ENCODE measurements at places on chromosomes 6 and 20.

GRCh38 chr6:115969930-115970273, 90.8 kb downstream of the FRK start:
- no peak for DNase-seq

DNA sequence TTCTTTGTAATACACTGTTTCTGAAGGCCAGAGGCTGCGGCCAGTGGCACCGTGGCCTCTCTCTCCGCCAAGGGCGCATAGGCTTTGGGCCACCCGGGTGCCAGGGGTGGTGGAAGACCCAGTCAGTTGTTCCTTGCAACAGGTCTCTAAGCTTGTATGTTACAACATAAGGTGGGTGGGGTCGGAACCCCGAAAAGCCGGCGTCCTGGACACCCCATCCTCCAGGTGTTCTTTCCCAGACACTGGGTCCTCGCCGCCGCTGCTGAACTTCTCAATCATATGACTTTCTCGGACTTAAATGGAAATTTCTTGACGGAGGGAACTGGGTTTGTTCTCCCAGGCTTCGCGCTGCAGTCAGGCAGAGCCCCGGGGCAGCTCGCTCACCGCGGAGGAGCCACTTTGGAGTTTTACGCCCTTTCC, 983 bp upstream of the KCNQ5 start:
- DNase-seq = no peak

DNA sequence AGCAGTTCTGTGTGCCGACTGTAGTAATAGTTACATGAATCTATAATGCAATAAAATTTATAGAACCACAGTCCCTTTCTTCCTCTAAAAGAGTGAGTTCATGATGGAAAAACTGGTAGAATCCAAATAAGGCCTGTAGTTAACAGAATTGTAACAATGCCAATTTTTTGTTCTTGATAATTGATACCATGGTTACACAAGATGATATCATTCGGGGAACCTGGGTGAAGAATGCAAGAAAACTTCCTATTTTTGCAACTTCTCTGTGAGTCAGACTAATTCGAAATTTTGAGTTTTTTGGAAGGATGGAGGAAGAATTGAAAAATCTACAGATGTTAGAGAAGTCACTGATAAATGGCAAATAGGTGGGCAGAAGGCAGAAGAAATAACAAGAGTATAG, 381.8 kb downstream of the CDKAL1 start:
- no peak for DNase-seq

DNA sequence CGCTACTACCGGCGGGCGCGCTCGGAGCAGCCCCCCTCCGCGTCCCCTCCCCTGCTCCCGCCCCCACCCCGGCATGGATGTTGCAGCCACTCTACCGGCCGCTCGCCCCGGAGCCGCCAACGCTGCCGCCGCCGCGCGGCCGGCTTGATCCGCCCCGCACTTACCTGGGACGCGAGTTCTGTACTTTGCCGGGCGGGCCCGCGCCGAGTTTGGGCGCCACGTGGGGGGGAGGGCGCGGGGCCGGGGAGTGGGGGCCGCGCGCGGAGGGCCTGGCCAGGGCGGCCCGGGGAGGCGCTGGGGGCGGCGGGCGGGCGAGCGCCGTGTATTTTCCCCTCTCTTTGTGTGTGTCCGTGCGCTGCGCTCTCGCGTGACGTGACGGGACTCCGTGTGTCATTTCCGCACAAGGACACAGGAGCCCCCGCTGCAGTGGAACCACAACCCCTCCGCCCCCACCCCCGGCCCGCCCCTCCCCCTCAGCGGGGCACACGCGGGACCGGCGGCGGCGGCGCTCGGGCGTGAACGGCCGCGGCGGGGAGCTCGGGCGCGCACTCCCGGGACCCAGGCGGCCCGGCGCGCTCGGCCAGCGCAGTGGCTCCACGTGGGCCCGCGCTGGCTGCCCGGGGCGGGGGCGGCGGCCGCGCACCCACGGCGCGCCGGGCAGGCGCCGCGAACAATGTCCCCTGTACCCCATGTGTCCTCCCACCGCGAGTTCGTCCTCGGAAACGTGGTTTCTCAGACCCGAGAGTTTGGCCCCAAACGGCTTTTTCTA, at the start of gene BEND3:
Gene BEND3, minus strand, starts transcription at position 590 of the 769 bp plus-strand sequence. CDS start 16,230 bp downstream, outside the sequence.
- DNase-seq = no peak

GRCh38 chr20:57076152-57076652, 190.2 kb downstream of the BMP7 start:
- DNase-seq = no peak

DNA sequence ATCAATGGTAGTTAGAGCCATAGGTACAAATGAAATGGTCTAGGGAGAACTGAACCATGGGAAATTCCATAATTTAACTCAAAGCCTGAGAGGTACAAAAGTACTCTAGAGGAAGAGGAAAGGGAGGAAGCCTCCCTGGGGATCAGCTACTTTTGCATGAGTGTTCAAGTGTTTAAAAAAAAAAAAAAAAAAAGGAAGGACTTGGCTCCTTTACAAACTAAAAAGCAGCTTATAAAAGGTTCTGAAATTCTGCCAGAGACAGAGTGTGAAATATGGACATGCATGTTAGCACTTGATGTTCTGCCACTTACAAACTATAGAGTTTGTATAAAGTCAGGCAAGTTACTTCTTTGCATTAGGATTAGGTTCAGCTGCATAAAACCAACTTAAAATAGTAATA, 290.0 kb downstream of the TBC1D7 start:
- no peak for DNase-seq

GRCh38 chr20:19423900-19424620, 211.6 kb downstream of the SLC24A3 start:
- DNase-seq = no peak

DNA sequence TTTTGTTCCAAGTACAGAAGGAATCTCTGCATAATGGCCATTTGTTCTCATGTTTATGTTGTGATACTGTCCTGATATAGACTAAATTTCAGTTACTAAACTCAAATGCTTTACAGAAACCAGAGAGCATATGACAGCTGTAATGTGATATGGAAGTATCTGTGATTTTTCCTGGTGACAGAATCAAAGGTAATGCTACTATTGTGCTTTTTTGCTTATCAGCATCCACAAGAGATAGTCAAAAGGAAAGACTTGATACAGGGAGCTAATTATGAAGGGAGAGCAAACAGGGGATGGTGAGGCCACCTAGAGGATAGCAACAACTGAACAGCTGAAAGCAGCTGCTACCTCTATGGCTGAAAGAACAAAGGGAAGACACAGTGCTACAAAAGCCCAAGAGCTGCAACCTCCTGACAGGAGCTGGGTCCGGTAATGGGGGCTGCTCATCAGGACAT, 181.4 kb downstream of the PHF3 start:
- no peak for DNase-seq

DNA sequence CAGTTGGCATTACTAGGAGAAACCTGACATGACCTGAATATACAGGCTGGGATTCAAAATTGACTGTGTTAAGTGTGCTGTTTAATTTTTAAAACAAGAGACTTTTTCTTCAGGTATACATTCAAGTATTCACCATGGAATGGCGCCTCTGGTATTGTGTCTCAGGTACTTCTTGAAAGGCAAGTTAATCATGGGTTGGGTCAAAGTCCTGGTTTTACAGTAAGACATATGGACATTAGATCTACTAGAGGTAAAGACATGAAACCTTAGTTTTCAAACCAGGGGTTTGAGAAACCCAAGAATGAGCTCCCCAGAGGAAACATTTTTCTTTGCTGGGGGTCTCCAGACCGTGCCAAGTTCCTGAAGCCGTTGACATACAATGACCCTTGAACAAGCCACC, 232.4 kb downstream of the SAMD5 start:
- DNase-seq = no peak

GRCh38 chr6:241336-241865, 50.9 kb upstream of the DUSP22 start:
- no peak for DNase-seq

DNA sequence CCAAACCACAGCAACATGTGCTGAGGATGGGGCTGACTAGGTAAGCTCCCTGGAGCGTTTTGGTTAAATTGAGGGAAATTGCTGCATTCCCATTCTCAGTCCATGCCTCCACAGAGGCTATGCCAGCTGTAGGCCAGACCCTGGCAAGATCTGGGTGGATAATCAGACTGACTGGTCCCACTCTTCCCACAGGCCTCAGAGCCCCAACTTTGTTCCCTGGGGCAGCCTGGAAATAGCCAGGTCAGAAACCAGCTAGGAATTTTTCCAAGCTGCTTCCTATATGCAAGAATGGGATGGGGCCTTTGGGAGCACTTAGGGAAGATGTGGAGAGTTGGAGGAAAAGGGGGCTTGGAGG, 1.5 kb upstream of the VEGFA start:
- DNase-seq = no peak

DNA sequence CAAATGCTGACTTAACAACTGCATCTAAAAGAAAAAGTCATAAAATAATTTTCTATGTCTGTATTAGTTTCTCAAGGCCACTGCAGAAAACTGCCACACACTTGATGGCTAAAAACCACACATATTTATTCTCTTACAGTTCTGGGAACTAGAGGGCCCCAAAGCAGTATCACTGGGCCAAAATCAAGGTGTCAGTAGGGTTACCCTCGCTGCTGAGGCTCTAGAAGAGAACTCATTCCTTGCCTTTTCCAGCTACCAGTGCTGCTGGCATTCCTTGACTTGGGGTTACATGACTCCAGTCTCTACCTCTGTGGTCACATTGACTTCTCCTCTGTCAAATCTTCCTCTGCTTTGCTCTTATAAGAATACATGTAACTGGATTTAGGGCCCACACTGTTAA, 124.6 kb upstream of the THEMIS start:
- DNase-seq = no peak

- DNase-seq = no peak
These were observed 194.0 kb downstream of the EYA4 start for GRCh38 chr6:133435065-133435728.

DNA sequence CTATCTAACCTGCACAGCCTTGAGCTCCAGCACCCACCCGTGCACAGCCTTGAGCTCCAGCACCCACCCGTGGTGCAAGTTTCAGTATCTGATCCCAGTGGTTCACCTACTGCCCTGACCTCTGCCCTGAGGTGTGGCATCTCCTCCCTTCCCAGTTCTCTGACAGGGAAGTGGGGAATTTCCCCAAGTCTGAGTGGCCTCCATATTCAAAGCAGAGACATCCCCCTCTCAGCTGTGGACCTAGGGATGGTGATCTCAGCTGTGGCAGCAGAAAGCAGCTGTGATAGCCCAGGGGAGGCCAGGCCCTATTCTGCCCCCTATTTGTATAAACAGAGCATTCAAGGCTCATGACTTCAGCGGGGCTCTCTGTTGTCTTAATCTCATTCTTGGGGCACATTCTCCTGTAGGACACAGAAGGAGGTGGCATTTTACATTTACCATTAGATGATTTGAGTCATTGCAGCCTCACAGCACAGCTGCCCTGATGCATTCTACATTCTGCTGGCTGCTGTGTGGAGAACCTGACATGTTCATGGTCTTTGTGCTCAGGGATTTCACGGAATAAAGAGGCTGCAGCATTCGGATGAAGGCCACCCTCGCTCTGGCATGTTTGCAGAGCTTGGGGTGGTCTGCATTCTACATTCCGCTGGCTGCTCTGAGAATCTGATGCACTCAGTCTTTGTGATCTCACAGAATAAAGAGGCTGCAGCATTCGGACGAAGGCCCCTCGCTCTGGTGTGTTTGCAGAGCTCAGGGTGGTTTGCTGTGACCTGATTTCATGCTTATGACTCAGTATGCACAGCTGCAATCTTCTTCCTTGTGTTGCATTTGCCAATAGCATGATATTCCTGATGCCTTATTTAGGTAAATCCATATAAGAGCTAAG, 16.9 kb downstream of the GPR31 start:
- DNase-seq = no peak

DNA sequence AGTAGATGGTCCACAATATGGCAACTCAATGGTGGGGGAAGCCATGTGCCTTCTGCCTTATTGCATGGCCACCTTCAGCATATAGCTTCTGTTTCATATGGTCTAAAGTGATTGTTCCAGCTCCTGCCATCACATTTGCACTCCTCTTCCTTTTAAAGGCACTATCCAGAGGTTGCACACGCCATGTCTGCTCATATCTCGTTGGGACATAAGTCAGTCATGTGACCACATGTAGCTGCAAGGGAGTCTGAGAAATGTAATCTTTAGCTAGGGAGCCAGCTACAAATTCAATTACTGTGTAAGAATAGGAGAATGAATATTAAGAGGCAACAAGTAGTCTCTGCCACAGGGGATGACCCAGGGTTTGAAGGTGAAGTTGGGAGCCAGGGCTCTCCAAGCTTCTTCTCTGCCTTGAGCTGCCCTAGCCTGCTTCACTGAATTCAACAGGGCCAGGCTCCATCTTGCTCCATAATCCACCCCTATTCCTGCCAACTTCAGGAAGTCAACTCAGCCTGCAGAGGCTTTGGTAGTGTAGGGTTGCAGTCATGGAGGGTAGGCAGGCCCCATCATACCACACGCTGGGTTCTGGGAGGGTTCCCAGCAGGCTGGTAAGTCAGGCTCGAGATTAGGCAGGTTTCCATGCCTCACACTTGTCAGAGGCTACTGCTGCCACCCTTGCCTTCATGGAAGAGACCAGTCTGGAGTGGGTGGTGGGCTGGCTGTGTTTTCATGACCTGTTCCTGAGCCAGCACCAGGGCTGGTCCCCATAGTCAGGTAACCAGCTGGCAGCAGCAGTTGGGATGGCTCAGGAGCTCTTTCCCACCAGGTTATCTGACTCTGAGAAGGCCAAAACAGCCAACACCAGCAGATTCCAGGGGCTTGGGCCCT, 56.7 kb upstream of the SAYSD1 start:
- no peak for DNase-seq

DNA sequence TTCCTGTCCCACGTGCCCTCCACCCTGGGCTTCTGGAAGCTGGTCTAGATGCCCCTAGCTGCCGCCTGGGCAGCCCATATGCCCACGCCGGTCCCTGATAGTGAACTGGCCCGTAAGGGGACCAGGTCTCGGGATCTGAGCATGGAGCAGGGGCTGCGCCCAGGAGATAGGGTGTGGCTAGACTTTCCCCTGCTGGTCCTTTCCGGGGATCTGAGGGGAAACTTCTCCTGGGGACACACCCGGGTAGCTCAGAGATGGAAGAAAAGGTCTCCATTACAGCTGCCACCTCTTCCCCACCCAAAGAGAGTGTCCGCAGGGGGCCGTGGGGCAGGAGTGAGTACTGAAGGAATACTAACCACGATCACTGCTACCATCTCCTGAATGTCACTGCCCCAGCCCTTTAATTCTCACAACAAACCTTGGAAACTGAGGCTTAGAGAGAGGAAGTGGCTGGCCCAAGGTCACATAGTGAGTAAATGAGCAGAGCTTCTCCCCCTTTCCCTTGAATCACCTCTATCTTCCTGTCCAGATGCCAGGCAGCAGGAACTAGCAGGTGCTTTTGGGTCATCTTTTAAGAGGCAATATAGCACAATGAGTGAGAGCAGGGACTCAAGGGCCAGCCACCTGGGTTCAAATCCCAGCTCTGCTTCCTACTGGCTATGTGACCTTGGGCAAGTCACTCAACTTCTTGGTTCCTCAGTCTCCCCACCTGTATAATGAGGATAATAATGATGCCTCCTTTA, 11.8 kb upstream of the CCN5 start:
- DNase-seq = no peak
